ENCODE measurements at places on chromosomes 1 and 21.

DNA sequence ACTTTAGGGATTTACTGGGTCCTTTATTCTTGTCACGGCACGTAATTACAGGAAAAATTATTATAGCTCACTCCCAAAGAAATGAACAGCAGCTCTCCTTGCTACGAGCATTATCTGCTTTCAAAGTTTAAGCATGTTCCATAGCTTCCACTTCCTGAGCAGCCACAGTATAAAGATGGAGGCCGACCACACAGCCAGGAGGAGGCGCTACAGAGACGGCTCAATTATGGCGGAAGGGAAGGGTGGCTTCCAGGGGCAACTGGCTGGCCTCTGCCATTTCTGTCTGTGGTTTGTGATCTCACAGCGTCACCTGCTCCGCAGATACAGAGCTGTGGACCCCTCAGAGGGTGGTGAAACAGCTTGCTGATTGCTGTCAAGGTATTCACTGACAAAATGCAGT, 212.3 kb upstream of the GREM2 start:
- no peak for DNase-seq

GRCh38 chr1:89602871-89603404, 30.0 kb upstream of the LRRC8C start:
- no peak for DNase-seq

DNA sequence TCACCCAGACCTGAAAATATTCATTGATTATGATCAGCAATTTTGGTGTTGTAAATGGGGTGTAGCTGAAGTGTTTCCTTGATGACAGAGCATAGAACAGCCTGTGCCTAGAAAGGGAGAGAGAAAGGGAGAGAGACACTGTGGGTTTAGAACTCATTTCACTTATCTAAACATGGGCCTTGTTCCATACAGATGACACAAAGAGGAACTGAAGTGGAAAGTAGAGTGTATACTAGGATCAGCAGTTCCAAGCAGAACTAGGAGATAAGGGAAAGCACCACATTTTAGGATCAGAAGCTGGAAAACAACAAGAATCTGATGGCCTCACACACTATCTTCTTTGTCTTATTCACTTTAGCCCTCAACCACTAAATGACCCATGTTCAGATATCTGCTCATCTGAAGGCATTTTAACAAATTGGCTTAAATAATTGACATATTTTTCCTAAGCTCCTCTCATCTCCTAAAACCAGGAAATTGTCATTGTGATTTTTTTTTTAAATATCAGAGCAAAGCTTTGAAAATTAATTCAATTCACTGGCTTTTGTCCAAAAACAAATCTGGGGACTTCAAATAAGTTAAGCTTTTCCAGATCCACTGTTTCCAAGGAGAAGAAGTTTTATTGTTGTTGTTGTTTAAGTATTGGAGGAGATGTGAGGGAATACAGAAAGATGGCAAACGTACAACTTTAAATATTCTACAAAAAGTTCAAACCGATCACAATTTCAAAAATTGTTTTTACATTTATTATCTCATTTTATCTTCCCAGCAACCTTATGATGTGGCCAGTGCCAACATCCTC, 103.8 kb downstream of the LYPLAL1 start:
- no peak for DNase-seq

GRCh38 chr1:77218477-77219165, 609 bp downstream of the PIGK start:
- no peak for DNase-seq

DNA sequence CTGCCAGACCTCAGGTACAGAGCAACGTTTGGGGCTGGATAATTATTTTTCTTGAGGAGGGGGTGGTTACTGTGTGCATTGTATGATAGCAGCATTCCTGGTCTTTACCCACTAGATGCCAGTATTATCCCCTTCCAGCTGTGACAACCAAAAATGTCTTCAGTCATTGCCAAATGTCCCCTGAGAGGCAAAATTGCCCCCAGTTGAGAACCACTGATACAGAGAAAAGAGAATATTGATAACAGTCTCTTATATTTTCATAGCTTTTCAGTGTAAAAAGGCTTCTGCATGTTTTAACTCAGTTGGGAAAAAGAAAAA, 51.8 kb upstream of the SYT14 start:
- no peak for DNase-seq

- no peak for DNase-seq
Observed at GRCh38 chr1:22457836-22458235, 6.2 kb downstream of the ZBTB40 start.

DNA sequence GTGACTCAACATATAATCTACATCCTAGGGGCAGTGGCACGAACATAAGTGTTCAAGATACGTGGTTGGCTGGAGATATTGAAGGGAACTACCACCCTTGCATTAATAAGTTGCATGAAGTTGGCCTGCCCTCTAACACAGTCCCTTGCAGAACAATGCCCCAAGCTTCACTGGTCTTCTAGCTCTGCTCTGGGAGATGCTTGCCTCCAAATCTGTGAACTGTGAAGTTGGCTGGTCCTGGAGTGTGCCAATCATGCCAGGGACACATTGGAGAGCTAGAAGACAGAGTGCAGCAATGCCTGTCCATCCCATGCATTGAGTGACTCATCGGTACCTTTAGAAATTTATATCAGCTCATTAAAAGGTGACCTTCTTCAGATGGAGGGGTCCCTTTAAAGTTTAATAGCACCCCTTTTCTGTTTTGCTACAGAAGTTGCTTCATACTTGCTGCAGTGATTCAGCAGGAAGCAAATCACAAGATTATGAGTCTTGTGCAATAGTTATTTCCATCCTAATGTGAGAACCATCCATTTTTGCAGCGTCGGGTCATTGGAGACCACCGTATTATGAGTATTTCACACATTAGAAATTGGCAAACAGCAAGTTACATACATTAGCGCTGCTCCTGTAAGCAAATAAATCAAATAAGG, 55.2 kb upstream of the KAZN start:
- DNase-seq = no peak

DNA sequence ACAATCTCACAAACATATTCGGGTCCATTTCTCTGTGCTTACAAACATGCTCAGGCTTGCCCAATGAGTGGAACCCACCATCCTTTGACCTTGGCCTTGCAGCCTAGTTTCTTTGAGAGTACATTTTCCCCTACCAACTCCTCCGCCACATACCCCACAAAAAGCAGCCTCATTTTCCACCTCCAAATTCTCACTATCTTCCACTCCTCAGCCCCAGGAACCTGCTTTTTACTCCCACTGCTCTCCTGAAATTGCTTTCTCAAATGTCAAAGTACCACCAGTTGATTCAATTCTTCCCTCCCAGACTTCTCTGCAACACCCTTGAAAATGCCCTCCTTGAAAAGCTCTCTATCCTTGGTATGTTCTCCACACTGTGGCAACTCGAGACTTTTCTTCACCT, 103.8 kb downstream of the RUNX1 start:
- no peak for DNase-seq

DNA sequence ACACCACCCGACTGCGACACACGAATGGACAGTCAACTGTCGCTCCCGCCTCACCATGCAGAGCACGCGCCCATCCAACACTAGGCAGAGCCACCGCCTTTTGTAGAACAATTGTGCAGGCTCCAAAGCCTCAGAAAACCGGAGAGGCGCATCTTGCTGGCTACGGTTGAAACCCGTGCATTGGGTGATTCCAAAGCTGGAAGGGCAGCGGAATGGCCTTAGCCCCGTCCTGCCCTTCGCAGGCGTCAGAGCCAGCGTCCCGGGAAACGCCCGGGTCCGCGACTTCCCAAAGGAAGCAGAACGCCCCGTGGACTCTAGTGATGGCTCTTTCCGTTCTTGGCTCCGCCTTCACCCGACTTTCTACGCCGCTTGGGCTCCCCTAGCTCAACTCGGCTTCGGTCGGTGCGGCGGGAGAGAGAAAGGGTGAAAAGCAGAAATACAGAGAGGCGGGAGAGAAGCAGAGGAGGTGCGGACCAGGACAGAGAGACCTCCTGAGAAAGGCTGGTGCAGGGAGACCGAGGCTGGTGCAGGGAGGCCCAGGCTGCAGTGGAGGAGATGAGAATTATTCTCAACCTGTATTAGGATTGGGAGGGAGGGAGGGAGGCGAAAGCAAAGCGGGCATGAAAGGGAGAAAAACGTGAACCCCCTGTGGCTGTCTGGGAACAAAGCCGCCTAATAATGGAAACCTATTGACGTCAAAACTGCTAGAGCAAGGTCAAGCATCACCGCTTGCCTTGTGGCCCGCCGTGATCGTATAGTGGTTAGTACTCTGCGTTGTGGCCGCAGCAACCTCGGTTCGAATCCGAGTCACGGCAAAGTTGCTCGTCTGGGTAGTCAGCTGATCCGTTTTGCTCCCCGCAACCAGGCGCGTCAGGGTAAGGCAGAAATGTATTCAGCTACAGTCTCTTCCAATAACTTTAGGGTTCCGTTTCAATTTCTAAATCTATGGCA, 99.5 kb downstream of the PRKAB2 start:
- DNase-seq = no peak

- no peak for DNase-seq
Observed at GRCh38 chr21:42429856-42430255, 26.2 kb downstream of the UBASH3A start.

DNA sequence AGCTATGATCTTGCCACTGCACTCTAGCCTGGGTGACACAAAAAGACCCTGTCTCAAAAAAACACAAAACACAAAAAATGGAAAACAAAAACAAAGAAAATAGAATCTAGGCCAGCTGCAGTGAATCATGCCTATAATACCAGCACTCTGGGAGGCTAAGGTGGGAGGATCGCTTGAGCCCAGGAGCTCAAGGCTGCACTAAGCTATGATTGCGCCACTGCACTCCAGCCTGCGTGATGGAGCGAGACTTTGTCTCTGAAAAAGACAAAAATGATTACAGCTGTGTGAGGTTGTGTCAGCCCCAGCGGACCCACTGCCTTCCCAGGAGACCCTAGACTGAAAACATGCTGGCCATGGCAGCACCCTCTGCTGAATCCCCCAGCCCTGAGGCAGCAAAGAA, 80.2 kb upstream of the ZBTB40 start:
- no peak for DNase-seq

DNA sequence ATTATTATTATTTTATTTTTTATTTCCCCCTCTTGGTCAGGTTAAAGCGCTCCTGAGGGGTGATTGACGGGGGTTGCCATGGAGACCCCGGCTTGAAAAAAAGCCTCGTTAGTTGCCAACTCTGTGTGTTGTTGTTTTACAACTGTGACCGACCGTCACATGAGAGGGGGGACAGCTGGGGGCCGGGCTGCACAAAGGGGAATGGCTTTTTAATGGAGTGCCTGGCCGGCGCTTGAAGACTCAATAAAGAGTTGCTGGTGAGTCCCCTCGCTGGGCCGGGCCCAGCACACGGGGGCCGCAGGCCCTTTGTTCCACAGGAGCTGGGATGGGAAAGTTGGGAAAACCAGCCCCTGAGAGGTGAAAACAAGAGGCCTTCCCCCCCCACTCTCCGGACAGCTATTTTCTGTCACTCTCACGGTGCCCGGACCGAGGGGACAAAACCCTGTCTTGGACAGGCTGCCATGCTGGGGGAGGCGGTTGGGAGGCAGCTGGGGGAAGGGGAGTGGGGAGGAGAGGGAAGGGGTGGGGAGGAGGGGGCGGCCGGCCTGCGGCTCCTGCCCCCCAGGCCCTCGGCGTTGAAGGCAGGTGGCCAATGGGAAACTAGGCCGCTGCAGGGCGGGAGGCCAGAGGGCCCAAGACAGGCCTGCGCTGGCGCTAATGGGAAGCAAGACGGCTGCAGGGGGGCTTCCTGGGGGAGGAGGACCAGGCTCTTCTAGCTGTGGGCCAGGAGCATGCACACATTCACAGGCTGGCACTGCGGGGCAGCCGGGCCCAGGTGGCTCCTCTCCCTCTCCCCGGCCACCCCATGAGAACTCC, 67.6 kb downstream of the CASZ1 start:
- DNase-seq = no peak

- no peak for DNase-seq
Observed at GRCh38 chr1:167223144-167224103, 2.7 kb downstream of the POU2F1 start.

DNA sequence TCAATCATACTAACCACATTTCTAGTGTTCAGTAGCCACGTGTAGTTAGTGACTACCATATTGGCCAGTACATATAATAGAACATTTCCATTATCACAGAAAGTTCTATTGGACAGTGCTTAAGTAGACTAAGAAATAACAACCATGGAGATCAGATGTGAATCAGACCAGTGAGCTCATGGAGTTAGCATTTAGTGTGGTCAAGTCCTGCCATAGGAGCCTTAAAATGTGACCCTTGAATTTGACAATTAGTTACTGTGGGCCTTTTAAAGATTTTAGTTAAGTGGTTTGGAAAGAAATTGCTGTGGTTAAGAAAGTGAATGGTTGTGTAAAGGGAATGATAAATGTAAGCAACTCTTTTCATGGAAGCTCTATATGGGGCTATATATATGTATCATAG, 123.4 kb downstream of the POU2F1 start:
- DNase-seq = no peak

GRCh38 chr1:47382399-47382983, 33.6 kb upstream of the FOXE3 start:
- DNase-seq = no peak

GRCh38 chr21:40733024-40733397, 113.9 kb downstream of the DSCAM start:
- DNase-seq = no peak

DNA sequence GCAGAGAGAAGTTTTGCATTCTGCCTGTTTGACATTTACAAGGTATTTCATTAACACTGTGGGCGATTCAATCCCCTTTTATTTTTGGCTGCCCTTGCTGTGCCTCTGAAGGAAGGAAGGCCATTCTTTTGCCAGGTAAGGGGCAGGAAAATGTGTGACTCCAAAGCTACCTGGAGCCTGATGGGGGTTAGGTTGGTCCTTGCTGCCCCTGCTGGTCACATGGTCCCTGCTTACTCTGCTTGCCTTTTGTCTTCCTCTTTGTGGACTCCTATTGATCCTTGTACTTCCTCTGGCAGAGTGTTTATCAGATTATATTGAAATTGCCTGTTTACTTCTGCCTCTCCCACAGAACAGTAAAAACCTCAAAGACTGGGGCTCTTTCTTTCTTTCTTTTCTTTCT, 65.7 kb downstream of the ST6GALNAC3 start:
- DNase-seq = no peak
